Stimulated activated CD4-positive, alpha-beta T cell treated with anti-CD3 and anti-CD28 coated beads, Interleukin-12 subunit alpha, Interleukin-12 subunit beta, amount 100 ng/mL, for 24 hours (primary cell): ENCODE measurements at places on chromosomes 12 and 14.

GRCh38 chr14:104388011-104388521 lies 191.5 kb upstream of the C14orf180 start:
- DNase-seq: no peak

GRCh38 chr14:72888636-72889201 lies 5.2 kb downstream of the DPF3 start:
- DNase-seq: no peak

DNA sequence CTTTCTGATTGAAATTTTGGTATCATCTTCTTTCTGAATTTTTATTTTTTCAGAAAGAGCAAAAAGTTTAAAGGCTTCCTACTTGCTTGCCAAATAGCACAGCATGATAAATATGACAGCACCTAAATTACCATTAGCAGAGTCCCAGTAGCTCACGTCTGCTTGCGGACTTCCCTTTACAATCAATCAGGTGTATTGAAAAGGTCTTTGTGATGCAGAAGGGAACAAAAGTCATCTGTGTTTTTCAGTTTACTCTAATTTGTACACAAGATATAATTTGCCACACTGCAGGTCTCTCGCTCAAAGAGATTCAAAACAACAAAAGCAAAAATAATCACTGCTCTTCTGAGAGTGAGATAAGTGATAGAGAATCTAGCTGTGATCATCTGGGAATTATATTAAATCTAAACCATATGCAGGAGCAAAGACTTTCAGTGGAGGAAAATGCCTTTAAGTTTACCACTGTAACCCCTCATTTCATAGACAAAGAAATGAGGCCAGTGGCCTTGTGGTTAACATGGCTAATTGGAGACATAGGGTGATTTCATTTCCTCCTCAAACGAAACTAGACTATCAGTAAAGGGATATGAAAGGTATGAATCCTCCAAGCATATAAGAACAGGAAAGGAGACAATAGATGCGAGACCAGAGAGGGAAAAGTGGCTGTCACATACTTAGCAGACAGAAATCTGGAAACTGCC lies 240.8 kb upstream of the TMPO start:
- no peak for DNase-seq

DNA sequence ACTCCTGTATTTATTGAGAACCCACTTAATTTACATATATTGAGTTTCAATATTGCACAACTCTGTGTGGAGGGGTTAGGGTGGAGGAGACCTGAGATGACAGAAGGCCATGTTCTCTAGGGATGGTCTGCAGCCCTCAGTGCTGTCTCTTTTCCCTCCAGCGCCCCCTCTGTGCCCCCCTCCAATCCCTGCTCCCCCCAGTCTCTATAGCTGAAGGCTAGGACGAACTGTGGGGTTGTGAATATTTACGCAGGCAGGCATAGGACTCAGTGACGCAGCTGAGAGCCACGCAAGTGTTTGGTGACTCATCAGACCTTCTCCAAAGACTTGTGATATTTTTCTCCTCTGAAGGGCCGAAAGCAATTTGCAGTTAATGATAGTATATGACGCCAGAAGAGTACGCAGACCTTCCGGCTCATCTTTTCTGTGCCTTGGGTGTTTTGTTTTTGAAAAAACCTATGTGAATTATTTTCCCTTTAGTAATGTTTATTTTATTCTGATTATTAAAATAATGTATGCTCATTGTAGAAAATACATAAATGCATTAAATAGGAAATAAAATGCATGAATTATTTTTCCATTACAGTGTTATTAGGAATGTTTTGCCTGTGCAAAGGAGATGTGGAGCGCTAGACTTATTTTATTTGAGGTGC lies 85.3 kb downstream of the SLC25A47 start:
- no peak for DNase-seq

GRCh38 chr12:96361074-96361473 lies 39.2 kb downstream of the CDK17 start:
- DNase-seq: no peak

GRCh38 chr12:53638057-53638456 lies 11.9 kb upstream of the ATF7 start:
- no peak for DNase-seq

DNA sequence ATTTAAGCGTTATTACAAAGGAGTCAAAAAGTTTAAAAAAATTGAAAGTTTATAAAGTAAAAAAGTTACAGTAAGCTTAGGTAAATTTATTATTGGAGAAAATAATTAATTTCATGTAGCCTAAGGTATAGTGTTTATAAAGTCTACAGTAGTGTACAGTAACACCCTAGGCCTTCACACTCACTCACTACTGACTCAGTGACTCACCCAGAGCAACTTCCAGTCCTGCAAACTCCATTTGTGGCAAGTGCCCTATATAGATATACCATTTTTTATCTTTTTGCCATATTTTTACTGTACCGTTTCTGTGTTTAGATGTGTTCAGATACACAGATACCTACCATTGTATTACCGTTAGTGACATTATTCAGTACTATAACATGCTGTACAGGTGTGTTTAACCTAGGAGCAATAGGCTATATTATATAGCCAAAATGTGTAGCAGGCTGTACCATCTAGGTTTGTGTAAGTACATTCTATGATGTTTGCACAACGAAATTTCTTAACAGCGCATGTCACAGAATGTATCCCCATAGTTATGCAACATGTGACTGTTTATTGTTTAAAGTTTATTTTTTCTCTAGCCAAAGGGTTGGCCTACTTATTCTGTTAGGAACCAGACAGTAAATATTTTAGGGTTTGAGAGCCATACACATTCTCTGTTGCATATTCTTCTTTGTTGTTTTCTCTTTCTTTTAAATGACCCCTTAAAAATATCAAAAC lies 155.5 kb downstream of the PCNX1 start:
- DNase-seq: no peak

DNA sequence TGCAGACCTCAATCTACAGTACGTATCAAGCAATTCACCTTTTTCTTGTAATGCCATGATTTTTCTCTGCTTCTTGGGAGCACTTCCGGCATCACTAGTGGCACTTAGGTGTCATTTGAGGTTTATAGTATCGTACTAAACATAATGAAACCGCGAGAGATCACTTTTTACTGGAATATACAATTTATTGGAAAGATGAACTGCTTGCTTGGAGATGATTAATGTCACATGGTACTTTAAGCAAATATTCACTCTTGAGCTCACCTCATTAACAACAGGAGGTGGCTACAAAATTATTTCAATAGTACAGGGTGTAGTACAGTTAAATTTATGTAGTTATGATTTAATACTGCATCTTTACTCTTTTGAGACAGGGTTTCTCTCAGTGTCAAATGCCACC lies 11.5 kb downstream of the FUT8 start:
- DNase-seq: no peak

GRCh38 chr14:59161561-59162175 lies 26.8 kb upstream of the DAAM1 start:
- DNase-seq: no peak

- no peak for DNase-seq
Observed at GRCh38 chr12:128811806-128812205, 12.0 kb downstream of the SLC15A4 start.

GRCh38 chr12:38628288-38628687 lies 277.1 kb downstream of the CPNE8 start:
- no peak for DNase-seq

DNA sequence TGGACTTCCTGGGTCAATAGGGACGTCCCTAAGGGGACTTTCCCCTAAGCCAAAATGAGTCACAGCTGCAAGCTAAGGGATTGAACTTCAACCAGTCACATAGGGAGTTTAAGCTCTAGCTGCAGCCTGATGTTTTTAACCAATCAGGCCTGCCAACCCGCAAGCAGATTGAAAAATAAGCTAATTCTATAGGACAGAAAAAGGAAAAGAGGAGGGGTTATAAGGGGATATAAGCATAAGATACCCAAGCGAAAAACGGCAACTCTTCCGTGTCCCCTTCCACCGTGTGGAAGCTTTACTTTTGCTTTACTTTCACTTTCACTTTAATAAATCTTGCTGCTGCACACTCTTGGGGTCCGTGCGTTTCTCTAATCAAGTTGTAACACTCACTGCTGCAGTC lies 24.4 kb downstream of the ATP23 start:
- no peak for DNase-seq

DNA sequence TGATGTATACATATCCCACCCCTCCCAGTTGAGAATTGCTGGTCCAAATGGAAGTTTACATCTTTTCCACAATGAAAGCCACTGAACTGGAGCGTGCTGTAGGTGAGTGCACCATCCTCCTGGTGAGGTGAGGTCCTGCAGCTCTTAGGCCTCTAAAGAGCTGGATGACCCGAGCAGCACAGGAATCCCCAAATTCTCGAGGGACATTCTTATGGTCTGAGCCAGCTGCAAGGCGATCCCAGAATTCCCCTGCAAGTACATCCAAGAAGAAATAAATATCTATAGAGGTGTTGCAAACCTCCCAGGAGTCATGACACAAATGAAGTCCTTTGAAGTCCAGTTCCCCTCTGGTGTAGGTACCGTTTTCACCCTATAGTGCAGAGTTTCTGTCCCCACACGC lies 24.0 kb downstream of the TMEM132C start:
- no peak for DNase-seq

DNA sequence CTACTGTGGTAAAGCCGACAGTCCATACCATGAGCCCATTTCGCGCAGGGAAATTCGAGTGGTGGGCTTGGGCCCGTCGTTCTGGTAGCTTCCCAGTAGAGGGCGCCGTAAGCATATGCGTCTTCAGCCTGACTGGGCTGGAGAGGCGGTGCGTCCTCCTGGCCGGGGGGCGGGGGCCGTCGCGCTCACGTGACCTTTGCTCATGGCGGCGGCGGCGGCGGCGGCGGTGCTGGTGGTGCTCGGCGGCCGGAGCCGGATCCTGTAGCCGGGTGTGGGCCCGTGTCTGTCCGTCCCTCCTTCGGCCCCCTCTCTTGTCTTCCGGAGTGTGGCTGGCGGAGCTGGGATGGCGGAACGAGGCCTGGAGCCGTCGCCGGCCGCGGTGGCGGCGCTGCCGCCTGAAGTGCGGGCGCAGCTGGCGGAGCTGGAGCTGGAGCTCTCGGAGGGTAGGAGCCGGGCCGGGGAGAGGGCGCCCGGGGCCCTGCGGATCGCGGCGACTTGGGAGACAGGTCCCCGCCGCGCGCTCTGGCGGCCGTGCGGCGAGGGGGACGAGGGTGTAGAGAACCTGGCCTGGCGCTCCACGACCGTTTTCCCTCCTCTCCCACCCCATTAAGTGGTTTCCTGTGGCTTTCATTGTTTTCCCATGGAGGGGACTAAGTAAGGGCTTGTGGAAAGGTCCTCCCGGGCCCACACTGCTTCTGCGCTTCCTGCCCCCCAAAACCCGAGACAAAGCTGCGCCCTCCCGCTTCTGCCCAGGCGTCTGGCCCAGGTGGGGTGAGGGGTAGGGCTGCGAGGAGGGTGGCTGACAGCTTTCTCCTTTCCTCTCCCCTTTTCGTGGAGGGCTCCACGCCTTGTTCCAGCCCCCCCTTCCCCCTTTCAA lies at the start of gene DIP2B:
Gene DIP2B, plus strand, starts transcription at position 188 of the 877 bp plus-strand sequence. Its CDS starts 156 bp downstream, at position 344.
- peak; percentile 91 for DNase-seq

- DNase-seq: no peak
Observed at GRCh38 chr14:49549881-49550280, 36.3 kb downstream of the RPS29 start.

DNA sequence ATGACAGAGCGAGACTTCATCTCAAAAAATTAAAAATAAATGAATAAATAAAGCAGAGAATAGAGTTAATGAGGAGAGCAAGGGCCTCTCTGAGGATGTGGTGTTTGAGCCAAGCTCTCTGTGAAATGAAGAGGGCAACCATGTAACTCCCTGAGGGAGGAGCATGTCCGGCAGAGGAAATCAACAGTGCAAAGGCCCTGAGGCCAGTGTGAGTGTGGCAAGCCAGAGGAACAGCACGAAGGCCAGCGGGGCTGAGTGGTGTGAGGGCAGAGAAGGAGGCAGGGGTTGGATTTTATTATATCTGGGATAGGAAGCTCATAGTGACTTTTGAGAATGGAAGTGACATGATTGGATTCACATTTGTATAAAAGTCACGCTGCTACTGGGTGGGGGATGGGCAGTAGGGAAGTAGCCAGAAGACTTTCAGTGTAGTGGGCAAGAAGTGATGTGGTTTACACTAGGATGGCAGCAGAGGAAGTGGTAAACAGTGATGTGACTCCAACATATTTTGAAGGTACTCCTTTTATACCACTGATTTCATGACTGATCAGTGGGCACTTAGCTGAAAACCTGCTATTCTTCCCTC lies 10.3 kb upstream of the LRP1-AS start:
- no peak for DNase-seq

DNA sequence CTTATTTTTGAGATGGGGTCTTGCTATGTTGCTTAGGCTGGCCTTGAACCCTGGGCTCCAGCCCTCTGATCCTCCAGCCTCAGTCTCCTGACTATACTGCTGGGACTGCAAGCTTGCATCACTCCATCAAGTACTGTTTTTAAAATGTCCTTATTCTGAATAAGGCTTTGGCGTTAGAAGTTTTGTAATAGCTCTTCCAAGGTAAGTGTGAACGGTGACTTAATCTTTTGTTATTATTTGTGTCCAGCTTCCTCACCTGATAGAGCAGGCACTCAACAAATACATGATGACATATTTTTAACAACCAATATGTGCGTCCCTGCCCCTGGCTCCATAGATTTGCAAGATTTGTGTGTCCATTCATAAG lies 1.4 kb downstream of the C1RL start:
- DNase-seq: no peak

DNA sequence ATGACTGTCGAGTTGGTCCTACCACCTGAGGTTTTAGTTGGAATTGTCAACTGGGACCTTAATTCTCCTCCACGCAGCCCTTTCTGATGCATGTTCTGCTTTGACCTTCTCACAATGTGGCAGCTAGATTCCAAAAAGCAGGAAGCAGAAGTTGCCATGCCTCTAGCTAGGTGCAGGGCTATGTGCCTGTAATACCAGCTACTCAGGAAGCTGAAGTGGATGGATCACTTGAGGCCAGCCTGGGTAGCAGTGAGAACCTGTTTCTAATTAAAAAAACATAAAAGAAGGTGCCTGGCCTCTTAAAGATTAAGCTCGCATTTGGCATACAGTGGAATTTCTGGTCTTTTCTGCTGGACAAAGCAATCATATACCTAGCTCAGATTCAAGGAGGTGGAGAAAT lies 77.1 kb downstream of the FGD4 start:
- DNase-seq: no peak

DNA sequence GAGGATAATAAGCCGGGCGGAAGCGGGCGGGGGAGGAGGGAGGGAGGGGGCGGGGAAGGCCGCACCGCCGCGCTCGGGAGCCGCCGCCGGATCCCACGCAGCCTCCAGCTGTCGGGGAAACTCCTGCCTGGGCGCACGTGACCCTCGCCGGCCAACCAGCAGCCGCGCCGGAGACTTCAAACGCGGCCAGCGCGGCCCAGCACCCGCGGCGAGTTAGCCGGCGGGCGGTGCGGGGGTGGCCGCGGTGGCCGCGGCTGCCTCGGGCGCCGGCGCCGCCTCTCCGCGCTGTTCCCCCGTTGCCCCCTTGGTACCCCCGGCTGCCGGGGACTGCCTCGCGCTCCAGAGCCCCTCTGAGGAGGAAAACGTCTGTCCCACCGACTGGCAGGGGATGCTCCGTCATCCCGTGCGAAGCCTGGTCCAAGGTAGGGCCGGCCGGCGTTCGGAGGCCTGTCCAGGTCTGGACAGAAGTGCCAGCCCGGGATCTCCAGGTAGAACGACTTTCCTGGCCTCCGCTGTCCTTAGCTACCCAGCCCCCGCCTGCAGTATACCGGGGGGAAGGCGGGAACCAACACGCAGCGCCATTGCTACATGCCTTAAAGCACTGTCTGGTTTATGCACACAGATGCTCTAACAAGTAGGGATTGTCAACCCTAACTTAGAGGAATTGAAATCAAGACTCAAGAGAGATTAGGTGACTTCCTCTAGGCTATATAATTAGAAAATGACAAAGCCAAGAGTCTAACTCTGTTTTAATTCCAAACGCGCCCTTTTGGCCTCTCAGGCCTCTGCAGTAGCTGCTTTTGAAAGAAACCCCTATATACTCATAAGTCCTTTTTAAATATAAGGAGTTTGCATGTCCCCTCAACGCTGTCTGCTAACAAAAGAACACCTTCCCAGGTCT lies at the start of gene YAF2:
Gene YAF2, minus strand, starts transcription at position 9 of the 901 bp plus-strand sequence. CDS start 68 bp downstream, outside the sequence.
- DNase-seq: peak; percentile 73
